ENCODE measurements at places on chromosomes 16 and 17.
A peak's percentile ranks its signal among the peaks of the same experiment; 100 is the strongest.

DNA sequence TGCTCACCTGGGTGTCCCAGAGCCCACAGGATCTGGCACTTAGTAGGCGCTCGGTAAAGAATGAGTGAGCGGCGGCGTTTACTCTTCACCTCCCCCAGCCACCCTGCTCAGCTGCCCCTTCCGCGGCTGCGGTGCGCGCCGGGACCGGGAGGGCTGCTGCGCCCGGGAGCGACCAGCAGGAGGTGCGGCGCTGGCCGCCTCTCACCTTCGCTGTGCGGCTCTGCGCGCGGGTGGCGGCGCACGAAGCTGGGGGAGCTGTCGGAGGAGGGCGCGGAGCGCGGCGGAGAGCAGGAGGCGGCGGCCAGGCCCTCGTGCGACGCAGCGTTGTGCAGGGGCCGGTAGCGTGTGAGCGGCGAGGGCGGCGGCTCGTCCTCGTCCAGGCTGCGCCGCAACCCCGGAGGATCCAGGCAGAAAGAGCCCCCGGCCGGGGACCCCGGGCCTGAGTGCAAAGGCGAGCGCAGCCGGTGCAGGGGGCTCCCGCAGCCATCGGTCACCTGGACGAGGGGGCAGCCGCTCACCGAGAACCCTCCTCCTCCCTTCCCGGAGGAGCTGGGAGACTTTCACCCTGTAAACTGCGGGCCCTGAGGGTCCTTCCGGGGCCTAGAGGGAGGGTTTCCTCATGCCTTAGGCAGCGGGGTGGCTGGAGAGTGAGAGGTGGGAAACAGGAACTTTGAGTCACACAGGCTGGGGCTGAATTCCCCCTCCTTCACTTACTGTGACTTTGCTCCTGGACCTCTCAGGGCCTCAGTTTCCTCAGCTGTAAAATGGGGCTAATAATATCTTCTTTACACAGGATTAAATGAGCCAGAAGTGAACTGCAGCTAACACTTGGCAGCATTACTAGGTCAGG, 12.5 kb downstream of the SAMD14 start:
- peak; percentile 39 for DNase-seq

GRCh38 chr17:6477831-6478383, 33.7 kb downstream of the PIMREG start:
- DNase-seq: no peak

DNA sequence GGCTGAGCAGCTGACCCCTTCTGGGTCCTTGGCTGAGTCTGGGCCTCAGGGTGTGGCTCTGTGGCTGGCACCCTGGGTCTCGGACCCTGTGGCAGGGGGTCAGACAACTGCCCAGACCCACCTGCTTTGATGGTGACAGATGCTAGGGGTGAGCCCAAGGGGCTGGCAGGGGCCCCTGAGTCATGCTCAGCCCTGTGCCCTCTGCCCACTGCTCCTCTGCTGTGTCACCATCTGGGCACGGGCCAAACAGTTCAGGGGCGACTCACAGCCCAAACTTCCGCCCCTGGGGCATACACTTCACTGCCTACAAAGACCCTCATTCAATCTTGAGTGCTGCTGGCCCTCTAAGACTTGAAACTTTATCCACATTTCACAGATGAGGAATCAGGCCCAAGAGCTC, 5.7 kb downstream of the ADGRG1 start:
- no peak for DNase-seq

DNA sequence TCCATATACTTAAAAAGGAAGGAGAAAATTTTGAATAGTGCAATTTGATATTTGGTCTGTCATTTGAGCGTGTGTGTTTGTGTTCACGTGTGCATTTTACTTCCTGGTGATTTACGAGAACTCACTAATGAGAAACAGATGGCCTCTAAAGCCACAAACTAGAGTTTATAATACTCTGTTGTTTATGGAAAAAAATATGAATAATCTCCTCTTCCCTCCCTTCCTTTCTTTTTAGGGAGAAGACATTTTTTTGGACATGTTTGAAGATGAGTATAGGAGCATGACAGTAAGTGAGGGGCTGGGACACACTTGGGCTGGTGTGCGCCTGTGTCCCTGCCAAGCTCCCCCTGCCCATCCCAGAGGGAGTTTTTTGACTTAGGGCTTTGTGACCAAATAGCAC, 102.7 kb downstream of the CLEC16A start:
- DNase-seq: no peak

DNA sequence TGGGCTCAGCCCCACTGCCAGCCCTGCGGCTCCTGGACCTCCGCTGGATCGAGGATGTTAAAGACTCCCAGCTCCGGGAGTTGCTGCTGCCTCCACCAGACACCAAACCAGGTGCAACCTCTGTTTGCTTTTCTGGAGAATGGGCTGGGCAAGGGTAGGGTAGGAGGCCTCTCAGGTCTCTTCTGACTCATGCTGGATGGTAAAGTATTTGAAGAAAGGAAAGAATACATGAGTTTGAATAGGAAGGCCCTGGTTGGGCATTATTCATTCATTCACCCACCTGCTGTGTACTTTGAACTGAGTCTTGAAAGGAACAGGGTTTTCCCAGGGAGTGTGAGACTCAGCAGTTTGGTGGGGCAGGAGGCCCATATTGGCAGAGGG, 6.5 kb upstream of the ORAI3 start:
- no peak for DNase-seq

DNA sequence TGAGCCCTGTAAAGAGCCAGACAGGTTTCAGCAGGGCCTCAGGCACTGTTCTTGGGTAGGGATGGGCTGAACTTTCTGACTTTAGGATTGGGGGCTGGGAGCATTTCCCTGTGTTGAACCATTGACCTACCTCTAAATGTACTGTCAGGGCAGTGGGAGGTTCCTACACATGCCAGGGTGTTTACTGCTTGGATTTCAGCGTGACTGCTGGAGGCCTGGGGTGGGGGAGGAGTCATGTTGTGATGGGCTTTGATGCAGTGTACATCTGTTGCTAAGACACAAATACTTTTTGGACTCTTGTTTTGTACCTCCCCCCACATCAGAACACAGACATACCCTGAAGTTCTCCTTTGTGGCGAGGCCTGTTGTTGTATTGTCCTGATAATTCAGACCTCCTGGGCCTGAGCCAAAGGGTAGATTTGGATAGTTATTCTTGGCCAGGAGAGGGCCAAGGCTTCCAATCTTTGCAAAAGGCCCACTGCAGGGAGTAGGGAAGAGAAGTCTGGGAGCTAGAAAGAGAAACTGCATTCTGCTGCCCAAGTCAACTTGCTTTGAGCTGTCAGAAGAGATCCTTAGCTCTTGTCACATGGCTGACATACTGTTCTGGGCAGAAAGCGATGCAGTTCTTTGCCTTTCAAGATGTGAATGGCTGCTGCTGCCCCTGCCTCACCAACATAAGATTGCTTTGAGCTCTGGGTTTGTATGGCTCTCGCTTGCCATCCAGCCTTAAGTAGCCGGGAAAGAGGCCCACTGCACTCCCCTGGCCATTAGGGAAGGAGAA, 3.7 kb downstream of the NFE2L1 start:
- DNase-seq: no peak

GRCh38 chr17:3918372-3919122, 2.3 kb upstream of the P2RX1 start:
- DNase-seq: no peak

DNA sequence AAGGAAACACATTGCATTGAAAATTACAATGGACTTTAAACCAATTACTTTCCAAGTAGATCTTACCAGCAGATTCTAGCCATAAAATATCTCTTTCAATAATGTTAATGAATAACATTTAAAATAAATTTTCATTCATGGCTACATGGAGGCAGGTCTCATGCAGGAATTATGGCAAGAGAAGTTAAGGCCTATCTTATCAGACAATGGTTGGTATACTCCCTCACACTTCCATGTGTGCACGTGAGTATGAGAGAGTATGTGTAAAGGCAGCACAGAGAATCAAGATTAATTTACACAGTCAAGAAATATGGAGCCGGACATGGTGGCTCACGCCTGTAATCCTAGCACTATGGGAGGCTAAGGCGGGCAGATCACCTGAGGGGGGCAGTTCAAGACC, 76.5 kb downstream of the HELZ start:
- DNase-seq: no peak

GRCh38 chr17:39742856-39743436, 5.2 kb downstream of the GRB7 start:
- no peak for DNase-seq

- DNase-seq: no peak
Measured at GRCh38 chr17:75231071-75231470, 25.6 kb downstream of the NUP85 start.

- no peak for DNase-seq
Measured at GRCh38 chr17:50550661-50551432, 3.9 kb downstream of the SPATA20 start.

- DNase-seq: no peak
Measured at GRCh38 chr16:85610059-85610445, 3.1 kb upstream of the GSE1 start.

DNA sequence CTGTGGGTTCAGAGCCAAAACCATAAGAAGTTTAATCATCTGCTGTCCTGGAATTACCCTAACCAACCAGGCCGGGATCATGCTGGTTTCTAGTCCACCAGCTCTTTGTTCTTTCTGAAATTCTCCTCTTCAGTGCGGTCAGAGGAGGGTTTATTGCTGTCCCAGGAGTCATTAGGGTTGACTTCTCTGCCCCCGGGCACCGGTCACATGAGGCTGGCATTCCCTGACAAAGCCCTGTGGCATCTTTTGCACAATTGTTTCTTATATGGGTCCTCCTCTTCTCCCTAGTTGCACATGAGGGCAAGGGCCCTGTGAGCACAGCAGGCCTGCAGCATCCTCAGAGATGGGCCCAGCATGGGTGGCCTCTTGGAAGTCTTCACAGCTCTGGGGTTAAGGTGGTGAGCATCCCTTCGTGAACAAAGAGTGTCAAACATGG, 243.9 kb downstream of the IRF8 start:
- DNase-seq: no peak

DNA sequence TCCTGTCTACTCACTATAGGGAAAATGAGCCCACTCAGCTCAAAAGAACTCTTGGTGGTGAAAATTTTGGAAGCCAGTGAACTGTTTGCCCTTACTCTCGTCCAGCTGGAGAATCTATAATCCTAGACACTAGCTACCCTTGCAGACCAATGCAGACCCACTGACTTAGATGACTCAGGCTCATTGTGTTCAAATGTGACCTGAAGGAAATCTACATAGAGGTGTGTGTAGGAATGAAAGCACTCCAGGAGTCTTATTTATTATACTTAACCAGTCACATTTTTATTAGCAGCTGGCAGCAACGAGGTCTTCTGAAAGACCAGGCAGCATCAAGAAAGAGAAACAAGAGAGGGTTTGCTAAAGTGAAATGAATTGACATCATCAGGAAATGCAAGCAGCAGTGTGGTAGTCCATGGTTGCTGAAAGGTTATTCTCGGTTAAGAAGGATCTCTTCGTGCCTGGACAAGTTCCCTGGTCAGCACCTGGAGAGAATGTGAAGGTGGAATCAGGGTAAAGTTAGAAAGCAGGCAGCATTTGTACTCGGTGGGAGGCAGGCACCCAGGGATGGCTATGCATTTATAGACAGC, 1.4 kb downstream of the KRTAP29-1 start:
- DNase-seq: no peak

DNA sequence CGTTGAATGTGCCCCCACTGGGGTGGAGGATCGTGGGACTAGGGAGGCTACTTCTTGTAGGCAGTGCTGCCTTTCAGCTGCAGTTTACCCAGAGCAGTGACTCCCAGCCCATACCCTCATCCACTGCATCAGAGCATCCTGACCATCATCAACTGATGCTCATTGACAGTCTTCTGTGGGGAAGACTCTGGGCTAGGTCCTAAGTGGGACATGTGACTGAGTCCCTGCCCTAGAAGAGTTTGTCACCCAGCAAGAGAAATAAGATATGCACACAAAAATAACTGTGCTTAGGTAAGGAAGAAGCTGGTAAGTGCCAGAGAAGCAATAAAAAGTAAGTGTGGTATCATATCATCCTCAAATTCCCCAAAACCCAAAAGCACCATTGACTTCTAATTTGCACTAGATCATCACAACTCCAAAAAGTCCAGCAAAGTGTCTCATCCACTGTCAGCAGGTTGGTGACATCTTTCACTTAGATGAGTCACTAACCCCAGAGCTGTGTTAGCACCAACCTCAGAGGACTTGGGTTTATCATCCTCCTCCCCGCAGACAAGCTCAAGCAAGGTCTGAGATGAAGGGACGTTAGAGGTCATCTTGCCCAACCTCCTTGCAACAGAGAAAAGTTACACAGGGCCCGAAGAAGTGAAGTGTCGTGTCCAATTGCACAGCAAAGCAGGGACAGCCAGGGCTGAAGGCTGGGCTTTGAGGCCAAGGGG, 99.0 kb downstream of the CCDC182 start:
- no peak for DNase-seq

DNA sequence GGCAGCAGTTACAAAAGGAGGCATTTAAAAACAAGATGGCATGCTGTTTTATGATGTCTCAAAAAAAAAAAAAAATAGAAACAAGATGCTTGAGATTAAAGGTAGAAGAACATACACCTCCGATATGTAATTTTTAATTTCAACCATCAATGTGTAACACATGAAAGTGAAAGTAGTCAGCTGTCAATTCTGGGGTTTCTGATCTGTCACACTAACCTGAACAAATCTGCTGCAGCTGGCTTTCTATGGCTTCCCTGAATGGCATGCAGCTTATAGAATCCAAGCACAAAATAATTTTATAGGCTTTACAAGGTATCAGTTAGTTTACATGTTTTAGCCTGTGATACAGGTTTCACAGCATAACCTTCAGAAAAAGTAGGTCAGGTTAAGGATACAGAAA, 13.5 kb downstream of the GLYR1 start:
- no peak for DNase-seq

DNA sequence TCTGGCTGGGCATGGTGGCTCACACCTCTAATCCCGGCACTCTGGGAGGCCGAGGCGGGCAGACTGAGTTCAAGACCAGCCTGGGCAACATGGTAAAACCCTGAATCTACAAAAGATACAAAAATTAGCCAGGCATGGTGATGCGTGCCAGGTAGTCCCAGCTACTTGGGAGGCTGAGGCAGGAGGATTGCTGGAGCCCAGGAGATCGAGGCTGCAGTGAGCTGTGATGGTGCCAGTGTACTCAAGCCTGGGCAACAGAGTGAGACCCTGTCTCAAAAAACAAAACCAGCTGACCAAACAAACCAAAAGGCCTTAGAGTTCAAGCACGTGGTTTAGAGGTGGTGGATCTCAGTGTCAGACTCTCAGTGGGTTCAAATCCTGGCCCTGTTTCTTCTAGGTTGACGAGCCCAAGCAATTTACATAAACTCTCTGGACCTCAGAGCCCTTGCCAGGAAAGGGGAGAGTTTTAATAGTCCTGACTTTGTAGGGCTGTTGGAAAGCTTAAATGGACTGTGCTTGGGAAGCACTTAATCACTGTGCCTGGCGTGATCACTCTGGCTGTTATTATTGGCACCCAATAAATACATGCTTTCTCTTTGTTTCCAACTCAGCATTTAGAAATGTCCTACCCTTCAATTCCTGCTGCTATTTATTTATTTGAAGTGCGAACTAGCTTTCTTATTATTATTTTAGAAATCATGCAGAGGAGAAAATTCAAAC, 44.7 kb downstream of the ABCC1 start:
- DNase-seq: no peak

- no peak for DNase-seq
Measured at GRCh38 chr16:89033796-89034572, 57.0 kb upstream of the CBFA2T3 start.

- no peak for DNase-seq
Measured at GRCh38 chr16:16005721-16006120, 56.3 kb downstream of the ABCC1 start.
